ENCODE measurements at places on chromosomes 12 and 14.

- DNase-seq = no peak
These were observed 18.6 kb downstream of the RASSF8 start for GRCh38 chr12:25977047-25977446.

- no peak for DNase-seq
These were observed 28.3 kb downstream of the PTPRO start for GRCh38 chr12:15350643-15351042.

GRCh38 chr12:119448611-119449131 lies 114.1 kb downstream of the CCDC60 start:
- no peak for DNase-seq

GRCh38 chr12:45377815-45378214 lies 161.9 kb downstream of the ANO6 start:
- no peak for DNase-seq

GRCh38 chr14:61184112-61184511 lies 97.0 kb downstream of the TMEM30B start:
- no peak for DNase-seq

DNA sequence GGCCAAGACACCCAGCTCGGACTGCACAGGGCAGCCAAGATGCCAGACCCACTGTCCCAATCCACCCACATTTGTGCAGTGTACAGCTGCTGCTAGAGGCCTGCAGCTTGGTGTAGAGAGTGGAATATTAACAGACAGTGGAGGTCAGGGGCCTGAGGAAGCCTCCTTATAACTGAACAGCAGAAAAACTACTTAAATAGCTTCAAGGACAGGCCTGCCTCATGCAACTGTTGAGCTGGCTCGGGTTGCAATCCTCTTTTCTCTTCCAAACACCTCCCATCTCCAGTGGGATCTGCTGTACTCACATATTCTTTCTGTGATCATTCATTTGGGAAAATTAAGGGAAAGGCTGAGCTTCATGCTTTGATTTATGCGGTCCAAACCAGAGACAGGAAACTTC lies 1043.2 kb upstream of the TMEM132C start:
- no peak for DNase-seq

DNA sequence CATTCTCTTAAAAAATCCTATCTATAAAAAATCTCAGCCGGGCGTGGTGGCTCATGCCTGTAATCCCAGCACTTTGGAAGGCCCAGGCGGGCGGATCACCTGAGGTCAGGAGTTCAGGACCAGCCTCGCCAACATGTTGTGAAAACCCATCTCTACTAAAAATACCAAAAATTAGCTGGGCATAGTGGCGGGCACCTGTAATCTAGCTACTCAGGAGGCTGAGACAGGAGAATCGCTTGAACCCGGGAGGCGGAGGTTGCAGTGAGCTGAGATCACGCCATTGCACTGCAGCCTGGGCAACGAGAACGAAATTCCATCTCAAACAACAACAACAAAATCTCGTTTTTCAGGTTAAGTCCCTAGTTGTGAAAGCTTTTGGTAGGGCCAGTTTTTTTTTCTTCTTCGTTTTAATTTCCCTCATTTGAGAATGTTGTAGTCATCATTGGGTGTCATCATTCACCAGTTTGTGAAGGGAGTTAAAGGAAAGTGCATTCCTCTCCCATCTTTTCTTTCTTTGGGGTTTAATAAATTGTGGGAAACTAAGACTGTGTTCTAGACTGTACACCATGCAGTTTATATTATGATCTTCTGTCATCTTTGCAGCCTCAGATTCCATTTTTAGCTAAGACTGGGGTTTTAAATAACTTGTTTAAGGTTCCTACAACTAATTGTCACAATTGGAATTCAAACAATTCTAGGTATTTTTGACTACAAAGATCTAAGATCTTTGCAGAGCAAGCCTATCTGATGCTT lies 23.9 kb downstream of the MDM2 start:
- DNase-seq = no peak

GRCh38 chr14:72565917-72566316 lies 328.0 kb downstream of the DPF3 start:
- DNase-seq = no peak

DNA sequence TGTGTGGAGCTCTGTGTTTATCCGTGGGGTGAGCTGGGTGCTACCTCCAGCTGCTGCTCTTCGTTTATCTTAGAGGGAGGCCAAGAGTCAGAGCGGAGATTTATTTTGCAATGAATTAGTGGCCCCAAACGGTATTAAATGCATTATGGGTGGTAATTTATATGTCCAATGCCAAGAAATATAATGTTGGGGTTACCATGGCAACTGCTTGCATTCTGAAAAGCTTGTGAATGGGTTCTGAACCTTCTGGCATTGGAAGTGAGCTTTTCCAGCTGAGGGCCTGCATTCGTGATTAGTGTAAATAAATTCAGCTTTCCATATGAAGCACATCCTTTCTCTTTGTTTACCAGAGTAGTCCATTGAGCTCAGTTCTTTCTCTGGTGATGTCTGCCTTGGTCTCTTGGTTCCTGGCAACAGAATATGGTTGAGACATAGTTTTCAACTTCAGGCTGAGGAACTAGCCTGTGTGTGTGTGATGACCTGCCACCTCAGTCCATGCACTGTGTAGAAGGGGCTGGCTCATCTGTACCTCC lies 51.8 kb downstream of the TRAF3 start:
- DNase-seq = no peak

DNA sequence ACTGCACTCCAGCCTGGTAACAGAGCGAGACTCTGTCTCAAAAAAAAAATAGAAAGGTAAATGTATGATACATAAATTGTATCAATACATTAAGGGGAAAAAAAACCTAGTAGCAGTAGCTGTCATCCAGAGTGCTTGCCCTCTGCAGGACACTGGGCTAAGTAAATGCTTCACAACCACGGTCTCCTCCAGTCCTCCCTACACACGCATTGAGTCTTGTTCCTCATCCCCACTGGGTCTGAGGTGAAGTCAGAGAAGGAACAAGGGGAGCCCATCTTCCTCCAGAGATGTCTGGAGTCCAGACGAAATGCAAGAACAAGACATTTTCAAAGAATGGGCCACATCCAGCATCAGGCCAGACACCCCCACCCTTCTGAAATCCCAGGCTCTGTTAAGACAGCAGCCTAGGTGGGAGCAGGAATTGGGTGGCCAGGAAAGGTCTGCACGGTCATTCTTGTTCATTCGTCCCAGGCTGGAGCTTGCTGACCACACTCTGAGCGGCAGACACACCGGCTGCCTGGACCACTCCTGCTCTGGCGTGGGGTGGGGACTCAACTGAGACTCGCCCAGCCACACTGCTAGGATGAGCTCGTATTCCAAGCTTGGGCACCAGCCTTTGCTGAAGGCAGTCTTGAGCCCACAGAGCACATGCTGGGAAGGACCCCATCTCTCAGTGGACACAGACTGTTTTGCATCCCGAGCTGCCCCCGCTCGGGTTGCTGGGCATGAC lies 45.5 kb downstream of the CHGA start:
- no peak for DNase-seq

- DNase-seq = no peak
These were observed 1.1 kb downstream of the PHLDA1 start for GRCh38 chr12:76030341-76031080.

DNA sequence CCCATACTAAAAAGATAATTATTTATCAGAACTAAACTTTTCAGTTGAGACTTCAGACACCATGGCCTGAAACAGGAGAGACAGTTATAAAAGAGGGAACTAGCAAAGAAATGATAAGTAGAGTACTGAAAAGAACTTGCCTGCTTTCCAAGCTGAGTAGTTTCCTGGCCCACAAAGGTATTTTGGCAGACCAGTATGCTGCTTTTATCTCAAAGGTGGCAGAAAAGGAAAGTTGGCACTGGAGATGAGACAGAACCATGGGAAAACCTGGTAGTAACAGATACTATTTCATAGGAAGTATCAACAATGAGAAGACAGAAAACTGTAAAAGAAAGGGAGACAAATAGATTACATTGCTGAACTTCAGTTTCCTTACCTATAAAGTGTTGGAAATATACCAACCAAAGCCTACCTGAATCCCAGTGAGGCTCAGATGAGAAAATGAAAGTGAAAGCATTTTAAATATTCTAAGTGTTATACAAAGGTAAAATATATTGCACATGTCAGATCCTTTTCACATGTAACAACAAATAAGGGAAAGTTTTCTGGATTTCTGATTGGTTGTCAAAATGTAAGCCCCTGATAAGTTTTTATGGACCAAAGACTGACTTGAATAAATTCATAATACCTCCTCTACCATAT lies 155.3 kb upstream of the FSCB start:
- DNase-seq = no peak

DNA sequence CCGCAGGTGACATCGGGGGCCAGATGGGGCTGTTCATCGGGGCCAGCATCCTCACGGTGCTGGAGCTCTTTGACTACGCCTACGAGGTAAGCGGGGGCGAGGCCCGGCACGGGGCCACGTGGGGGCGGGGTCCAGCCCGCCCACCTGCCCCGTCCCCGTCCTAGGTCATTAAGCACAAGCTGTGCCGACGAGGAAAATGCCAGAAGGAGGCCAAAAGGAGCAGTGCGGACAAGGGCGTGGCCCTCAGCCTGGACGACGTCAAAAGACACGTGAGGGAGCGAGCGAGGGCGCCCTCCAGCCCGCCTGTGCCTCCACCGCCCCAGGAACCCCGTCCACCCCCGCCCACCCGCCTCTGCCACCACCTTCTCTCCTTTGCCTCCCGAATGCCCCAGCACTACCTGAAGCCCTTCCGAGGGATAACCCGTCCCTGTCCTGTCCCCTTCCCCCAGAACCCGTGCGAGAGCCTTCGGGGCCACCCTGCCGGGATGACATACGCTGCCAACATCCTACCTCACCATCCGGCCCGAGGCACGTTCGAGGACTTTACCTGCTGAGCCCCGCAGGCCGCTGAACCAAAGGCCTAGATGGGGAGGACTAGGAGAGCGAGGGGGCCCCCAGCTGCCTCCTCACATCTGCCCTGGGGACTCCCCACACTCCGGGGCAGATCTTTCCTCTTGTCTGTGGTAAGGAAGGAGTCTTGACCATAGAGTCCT lies 3.9 kb upstream of the SMARCD1 start:
- no peak for DNase-seq

- no peak for DNase-seq
These were observed 11.6 kb upstream of the KIF26A start for GRCh38 chr14:104126753-104127152.

DNA sequence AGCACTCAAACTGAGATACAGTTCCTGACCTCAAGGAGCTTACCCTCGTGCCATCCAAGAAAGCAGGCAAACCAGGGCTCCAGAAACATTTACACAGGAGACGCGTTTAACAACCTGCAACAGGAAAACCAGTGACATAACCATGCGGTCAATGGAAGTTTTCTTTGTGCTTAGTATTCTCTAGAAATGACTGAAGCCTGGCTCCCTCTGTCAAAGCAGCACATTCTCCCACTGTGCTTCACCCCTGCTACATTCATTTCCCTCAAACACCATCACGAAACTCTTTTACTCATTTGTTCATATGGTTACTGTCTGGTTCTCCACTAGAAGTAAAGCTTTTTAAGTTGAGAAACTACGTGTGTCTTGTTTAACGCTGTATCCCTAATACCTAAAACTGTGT lies 161.3 kb upstream of the CCND2 start:
- no peak for DNase-seq

GRCh38 chr14:25014440-25014839 lies 35.5 kb downstream of the STXBP6 start:
- DNase-seq = no peak

- no peak for DNase-seq
These were observed at the start of gene PYGL for GRCh38 chr14:50943943-50944646. PYGL (minus strand) TSS chr14:50944483; CDS start chr14:50944403, 80 bp downstream.

DNA sequence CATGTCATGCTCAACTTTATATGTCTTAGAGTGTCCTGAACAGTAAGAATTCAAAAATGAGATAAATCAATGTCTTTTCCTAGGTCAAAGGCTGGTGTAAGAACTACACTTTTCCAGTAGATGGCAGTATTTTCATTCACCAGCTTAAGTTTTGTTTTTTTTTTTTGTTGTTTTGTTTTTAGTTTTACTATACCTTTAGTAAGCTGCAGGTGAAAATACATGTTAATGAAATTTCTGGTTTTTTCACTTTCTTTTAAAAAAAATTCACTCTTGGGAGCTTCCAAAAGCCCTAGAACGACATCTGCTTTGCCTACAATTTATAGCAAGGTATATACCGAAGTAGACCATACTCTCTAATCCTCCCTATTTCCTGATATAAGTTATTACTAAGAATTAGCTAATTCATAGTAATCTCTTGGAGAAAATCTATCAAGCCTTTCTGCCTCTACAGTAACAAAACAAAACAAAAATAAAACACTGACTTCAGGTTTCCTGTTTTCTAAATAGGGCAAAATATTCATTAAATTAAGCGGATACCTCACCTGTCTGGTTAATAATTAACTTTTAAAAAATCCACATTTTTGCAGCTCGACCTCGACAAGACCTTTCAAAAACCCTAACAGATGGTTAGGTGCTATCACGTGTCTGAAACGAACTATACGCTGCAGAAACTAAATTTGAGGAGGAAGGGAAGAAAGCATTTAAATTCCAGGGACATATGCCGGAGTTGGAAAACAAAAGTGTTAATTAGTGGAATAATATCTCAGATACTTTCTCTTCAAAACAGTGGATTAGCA lies 2.7 kb upstream of the SAMD4A start:
- no peak for DNase-seq

- no peak for DNase-seq
These were observed 515.9 kb upstream of the TBX3 start for GRCh38 chr12:115199831-115200230.

GRCh38 chr12:26126340-26127284 lies 1.8 kb upstream of the BHLHE41 start:
- peak; percentile 84 for DNase-seq

GRCh38 chr12:39959031-39959430 lies 146.8 kb downstream of the SLC2A13 start:
- DNase-seq = no peak

GRCh38 chr12:17793854-17794253 lies 296.1 kb downstream of the RERGL start:
- no peak for DNase-seq

- no peak for DNase-seq
These were observed 19.5 kb downstream of the PIGH start for GRCh38 chr14:67580336-67581171.
